ENCODE measurements at places on chromosomes 12 and 14.

DNA sequence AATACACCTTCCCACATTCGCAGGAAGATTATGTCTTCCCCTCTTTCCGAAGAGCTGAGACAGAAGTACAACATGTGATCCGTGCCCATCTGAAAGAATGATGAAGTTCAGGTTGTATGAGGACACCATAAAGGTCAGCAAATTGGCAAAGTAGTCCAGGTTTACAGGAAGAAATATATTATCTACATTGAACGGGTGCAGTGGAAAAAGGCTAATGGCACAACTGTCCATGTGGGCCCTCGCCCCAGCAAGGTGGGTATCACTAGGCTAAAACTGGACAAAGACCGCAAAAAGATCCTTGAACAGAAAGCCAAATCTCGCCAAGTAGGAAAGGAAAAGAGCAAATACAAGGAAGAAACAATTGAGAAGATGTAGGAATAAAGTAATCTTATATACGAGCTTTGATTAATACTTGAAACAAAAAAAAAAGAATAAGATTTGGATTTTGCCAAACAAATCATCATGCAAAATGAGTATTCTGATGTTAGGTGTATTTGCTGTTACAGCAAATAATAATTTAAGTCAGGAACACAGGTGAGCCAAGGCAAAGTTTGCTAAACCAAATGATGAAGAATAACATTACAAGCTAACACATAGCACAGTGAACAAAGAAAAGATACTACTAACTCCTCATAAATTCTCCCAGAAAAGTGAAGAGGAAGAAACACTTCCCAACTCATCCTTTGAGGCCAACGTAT, 30.6 kb downstream of the FAM186A start:
- no peak for DNase-seq

DNA sequence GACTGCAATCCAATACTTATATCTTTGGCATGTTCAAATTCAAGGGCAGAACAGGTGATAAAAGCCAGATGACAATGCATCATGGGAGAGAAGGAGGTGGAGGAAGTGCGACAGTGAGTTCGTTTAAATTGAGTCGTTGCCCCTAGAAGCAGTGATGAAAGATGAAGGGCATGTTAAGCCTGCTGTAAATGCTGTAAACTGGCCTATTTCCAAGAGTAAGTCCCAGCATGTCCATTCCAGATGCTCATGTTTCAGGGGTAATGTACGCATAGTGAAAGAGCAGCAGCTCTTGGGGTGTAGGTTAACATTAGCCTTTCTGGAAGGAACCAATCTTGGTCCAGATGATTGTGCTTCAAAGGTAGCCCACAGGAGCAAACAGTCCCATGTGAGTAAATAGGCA, 97.1 kb downstream of the C2CD5 start:
- no peak for DNase-seq

GRCh38 chr12:91033251-91033650, 24.6 kb downstream of the KERA start:
- no peak for DNase-seq

- DNase-seq, result no peak
Observed at GRCh38 chr12:18629445-18629844, 108.4 kb downstream of the PLCZ1 start.

GRCh38 chr14:23119363-23120327, 590 bp upstream of the CEBPE start:
- DNase-seq, result peak; percentile 11

- no peak for DNase-seq
Observed at GRCh38 chr14:51370758-51371386, 130.8 kb downstream of the TMX1 start.

DNA sequence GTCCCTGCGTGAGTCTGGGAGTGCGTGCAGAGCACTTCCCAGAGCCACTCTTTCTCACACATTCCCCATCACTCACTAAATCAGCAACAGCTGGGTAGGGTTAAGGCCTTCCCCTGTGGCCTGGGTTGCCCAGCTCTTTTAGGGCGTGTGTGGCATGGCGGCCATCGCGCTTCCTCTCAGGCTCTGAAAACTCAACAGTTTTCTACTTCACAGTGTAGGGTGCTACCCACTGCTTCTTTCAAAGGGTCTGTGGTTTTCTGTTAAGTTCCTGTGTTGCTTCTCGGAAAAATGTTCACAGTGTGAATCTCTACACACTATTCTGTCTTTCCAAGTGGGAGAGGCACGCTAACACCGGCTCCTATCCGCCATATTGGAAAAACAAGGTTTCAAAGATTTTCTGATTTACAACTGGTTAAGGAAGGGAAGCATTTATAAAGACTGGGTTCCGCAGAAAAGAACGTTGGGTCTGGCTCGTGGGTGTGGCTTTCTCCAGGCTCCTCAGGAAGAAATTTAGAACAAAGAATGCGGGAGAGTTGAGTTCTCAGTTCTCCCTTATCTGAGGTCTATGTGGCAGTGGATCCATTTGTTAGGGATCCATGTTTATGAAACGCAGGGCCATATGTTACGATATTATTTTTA, 34.9 kb upstream of the AEBP2 start:
- DNase-seq, result no peak

- peak; percentile 22 for DNase-seq
Observed at GRCh38 chr12:120496413-120497340, 764 bp downstream of the DYNLL1 start.

DNA sequence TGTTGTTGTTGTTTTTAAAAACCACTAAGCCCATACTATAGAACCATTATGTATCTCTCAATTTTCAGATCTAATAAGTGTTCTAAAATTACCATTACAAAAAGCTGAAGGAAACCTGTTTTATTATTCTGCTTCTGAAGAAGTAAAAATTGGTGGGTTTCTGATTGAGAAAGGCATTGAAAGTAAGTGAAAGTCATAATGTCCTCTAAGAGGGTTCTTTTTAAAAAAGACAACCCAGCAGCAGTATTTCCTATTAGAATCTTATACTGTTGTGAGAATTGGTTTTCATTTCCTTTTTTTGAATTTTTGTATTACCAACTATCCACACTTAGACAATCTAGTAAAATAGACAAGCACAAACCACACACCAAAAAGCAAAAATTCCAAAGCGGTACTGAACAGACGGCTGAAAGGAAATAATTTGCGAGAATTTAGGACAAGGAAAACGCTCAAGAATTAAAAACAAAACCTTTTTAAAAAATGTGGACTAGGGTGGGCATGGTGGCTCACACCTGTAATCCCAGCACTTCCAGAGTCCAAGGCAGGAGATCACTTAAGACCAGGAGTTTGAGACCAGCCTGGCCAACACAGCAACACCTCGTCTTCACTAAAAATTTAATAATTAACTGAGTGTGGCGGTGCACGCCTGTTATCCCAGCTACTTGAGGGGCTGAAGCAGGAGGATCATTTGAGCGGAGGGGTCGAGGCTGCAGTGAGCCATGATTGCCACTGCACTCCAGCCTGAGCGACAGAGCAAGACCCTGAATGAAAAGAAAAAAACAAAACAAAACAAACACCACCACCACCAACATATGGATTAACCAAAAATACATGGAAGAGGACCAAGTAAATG, 66.7 kb upstream of the AP4S1 start:
- no peak for DNase-seq

DNA sequence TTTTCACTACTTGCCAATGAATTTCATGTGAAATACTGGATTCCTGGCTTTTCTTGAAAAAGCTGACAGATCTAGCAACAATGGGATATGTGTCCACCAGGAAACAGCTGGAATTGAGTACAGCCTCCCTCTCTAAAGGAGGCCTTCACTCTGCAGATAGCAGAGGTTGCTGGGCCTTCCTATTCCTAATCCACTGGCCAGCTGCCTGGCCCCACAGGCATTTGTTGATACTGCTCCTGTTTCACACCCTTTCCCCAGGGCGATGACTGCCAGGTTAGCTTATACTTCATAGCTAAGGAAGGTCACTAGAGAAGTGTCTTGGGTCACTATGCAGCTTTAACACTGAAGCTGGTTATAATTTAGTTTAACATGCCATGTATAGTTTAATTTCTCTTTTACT, 87.5 kb upstream of the PDZRN4 start:
- no peak for DNase-seq
